ENCODE measurements at places on chromosomes 6 and 20.

GRCh38 chr20:57429580-57430200 lies 38.5 kb downstream of the RBM38 start:
- peak; percentile 80 for DNase-seq

DNA sequence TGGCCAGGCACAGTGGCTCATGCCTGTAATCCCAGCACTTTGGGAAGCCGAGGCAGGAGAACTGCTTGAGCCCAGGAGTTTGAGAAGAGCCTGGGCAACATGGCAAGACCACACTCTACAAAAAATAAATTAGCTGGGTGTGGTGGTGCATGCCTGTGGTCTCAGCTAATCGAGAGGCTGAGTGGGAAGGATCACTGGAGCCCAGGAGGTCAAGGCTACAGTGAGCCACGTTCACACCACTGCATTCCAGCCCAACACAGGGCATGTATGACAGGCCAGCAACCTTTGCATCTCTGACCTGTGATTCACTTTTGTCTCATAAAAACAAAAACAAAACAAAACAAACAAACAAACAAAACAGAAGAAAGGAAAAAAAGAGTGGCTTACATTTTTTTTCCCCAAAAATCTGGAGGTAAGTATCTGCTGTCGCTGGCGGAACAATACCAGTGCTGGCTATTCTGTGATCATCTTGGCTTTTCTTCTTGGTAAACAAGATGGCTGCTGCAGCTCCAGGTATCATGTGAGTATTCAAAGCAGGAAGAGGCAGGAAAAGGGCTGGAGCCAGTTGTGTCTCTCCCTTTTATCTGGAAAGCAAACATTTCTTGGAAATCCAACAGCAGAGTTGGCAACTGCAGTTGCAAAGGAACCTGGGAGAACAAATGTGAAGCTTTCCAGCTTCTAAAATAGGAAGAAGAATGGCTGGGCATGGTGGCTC lies 40.4 kb upstream of the ZMYND8 start:
- no peak for DNase-seq

- DNase-seq, result no peak
Measured at GRCh38 chr6:166408936-166409755, 26.4 kb upstream of the MPC1 start.

DNA sequence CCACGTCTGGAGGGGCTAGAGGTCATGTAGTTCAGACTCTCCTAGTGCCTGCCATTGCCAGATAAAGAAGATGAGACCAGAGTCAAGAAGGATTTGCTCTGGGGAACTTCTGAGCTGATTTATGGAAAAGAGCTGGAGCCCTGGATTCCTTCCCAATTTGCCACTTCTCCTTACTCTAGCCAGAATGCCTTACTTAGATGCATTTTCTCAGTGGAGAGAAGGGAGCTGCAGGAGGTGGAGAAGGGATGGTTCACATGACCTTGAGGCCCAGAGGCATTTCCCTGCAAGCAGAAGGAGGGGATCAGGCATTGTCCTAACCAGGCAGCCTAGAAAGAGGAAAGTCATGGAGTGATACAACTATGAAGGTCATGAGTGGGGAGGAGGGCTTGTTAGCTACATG lies 122.2 kb downstream of the UNC5CL start:
- no peak for DNase-seq

DNA sequence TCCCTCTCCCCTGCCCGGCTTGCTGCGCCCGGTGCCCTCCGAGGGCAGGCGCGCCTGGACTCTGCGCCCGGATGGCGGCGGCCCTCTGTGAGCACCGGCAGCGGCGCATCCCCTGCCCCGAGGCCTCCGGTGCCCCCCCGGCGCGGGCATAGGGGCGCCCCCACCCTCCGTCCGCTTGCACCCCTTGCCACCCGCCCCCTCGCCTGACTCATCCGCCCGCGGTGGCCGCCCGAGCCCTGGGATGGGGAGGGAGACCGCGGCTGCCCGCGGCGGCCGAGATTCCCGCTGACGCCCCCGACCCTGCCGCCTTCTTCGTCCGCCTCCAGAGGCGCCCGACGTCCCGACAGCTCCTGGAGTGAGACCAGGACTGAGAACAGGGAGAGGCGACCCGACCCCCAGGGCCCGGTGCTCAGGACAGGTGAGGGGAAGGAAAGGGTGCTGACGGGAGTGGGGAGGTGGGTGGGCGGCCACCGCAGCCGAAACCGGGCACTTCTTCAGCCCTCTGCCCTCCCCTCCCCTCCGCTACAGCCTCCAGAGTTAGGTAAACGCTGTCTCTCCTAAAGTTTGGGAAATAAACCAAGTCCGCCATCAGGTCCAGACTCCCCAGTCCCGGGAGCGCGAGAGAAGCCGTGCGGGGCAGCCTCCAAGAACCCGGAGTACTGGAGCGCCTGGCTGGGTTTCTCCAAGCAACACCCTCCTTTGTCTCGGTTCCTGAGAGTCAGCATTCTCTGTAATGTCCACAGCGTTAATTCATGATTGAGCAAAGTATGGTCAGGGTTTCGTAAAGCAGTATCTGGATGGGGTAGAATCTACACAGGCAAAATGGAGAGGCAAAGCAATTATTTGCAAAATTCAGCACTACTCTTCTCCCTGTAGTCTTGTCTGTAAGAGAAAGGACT lies 539 bp downstream of the TMEM200A start:
- DNase-seq, result no peak

DNA sequence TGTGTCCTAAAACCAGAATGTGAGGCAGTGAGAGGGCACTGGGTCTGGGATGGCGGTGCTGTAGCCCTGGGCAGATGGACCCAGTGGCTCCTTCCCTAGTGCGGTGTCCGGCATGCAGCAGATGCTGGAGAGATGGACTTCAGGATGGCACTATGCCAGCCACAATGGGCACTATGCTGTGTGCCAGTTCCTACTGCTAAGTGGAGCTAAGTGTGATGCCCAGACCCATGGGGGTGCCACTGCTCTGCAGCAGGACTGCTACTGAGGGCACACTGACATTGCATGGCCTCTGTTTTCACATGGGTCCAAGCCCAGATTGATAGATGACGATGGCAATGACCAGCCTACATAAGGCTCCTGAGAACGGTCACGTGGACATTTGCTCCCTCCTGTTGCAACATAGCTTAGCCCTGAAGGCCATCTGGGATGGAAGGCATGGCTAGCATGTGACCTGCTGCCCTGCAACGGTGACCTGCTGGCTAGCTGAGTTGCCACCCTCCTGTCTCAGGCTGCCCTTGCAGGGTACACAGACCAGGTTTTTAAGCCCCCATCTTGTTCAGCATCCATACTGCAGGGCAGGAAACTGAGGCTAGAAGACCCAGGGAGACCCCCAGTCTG lies 31.3 kb upstream of the KCNK16 start:
- no peak for DNase-seq

DNA sequence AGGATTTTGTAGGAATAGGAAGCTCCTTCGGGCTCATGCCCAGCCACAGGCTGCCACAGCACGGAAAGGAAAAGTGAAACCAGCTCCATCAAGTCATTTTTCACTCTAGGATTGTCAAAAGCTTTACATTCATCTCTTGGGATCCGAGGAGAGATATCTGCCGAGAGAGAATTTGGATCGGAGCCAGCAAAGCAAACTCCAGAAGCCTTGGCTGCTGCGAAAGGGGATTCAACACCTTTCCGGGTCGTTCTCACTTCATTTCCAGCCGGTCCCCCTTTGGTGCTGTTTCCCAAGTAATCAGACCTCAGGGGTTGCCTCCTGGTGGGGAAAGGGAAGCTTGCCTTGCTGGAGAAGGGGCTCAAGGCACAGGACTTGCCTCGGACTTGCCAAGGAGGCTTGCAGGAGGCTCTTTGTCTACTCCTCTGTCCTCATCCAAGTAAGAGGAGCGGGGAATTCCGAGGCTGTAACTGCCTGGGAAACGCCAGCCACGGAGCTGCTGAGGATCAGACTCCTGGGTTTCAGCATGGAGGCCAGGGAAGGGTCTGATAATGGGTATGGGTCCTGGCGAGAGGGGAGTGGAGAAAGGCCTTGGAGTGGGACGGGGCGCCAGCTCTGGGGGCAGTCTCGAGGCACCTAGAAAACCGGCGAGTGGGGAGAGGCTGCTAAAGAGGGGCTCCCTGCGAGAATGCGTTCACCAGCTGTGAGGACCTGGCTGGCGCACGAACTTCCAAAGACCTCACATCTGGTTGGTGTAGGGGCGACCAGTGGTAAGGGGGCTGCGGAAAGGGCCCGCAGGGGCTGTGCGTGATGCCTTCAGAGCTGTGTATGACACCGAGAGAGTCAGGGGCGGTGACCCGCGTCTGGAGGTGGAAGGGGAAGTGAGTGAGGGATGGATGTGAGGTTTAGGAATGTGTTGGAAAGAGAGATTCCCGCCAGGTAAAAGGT lies 702 bp downstream of the ETV7 start:
- peak; percentile 25 for DNase-seq

DNA sequence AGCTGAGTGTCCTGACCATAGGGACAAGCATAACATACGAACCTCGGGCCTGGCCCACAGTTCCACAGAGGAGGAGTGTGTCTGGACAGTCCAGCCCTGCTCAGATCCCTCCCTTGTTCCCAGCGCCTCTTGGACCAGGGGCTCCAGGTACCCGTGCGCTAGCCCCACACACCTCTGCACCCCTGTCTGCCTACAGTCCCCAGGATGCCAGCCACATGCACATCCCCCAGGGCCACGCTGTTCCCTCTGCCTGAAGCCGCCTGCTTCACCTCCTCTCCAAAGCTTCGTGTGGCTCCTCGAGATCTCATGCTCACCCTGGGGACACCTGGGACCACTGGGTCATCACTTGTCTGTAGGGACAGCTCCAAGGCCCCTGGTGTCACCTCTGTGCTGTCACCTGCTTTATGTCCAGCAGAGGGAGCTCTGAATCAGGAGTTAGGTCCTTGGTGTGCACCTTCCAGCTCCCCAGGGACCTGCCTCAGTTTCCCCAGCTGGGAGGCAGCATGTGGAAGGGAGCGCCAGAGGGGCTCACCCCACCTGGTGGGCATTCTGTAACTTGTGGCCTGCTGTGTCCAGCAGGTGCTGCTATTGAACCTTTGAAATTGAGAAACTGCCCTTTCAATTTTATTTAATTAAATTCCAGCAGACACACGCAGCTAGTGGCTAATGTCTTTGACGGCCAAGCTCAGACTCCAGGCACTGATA lies 7.3 kb upstream of the YTHDF1 start:
- DNase-seq, result peak; percentile 26

DNA sequence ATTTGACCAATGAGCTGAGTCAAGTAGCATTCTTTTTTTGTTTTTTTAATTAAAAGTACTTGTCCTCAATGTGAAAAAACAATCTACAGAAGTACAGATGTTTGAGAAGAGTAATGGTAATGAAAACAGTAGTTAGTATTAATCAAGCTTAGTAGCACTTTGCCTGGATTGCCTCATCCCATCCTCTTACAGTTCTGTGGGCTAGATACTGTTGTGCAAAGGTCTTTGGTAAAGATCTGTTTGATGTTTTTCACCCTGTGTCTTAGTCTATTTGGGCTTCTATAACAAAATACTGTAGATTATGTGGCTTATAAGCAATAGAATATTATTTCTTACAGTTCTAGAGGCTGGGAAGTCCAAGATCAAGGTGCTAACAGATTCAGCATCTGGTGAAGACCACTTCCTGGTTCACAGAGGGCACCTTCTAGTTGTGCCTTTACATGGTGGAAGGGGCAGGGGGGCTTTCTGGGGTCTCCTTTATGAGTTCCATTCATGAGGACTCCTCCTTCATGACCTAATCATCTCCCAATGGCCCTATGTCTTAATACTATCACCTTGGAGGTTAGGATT lies 84.3 kb downstream of the SHLD1 start:
- peak; percentile 55 for DNase-seq

Measured in AML-193 (cell line).